NCI-H446 (cell line): ENCODE measurements at places on chromosomes 4 and X.

DNA sequence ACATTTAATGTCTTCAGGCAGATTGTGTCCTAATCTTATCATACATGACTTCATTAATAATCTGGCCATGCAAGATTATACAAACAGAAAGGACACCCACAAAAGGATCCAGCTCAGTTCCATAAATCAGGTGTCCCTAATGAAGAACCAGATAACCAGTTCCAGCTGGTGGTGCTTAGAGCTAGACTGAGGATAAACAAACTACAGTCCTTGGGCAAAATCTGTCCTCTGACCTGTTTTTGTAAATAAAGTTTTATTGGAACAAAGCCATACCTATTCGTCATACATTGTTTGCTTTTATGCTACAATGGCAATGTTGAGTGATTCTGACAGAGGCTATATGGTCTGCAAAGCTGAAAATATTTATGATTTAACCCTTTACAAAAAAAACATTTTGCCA is 199.5 kb downstream of the MID1IP1 start:
- DNase-seq = no peak

DNA sequence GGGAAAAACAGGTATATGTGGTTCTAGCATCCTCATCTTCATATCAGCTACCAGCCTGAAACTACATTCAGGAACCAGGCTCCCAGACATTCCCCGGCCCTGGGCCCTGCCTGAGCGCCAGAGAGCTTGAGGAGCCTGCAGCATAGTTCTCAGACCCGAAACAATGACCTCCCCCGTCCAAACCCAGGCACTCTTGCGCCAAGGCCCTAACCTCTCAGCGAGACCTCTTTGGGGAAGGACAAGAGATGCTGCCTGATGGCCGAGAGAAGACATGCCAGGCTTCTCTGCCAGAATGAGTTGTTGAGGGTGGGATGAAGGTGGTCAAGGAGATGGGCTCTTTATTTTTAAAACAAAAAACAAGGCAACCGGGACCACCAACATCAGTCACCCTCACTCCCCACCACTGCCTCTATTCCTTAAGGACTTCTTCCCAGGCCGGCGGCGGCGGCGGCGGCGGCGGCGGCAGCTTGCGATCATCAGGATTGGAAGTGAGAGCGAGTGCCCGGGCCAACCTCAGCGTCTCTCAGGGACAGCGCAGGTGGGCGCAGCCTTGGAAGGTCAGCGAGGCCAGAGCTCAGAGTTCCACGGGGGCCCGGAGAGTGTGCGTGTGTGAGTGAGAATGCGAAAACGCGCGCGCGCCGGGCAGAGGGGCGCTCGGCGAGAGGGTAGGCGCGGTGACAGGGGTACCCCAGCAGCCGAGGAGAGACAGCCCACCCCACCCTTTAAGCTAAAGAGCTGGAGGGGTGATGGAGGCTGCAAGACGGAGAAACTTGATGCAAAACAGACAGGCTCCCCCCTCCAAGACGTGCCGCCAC is 601 bp downstream of the INPP4B start:
- no peak for DNase-seq

DNA sequence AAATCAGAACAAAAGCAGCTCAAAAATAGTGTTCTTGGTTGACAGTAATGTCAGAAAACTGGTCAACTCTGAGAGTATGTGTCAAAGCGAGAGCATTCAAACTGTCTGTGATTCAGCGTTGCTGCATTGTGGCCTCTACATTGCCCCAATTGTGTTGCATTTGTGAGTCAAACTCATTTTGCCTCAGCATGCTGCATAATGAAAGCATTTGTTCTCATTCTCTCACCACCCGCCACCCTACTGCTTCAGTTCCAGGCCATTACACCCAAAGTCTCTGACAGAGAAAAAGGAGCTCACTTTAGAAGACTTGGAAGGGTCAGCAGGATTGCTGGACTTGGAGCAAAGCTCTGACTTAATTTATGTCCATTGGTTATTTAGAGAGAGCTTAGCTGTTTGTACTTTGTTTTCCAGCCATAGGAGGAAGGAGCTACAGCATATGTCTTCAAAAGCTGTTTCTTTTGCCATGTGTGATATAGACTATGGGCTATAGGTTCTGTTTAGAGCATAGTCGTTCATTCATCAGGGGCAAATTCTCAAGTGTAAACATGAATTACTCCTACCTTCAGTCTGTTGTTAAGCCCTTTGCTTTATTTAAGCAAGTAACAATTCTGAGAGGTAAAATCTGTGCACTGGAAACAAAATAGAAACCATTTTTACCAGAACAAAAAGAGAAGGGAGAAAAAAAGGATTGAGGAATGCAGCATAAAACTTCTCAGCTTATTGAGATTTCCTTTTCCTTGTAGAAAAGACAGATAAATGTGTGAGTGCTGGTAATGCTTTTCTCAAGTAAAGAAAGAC is 153.4 kb upstream of the ANK2 start:
- peak; percentile 44 for DNase-seq

DNA sequence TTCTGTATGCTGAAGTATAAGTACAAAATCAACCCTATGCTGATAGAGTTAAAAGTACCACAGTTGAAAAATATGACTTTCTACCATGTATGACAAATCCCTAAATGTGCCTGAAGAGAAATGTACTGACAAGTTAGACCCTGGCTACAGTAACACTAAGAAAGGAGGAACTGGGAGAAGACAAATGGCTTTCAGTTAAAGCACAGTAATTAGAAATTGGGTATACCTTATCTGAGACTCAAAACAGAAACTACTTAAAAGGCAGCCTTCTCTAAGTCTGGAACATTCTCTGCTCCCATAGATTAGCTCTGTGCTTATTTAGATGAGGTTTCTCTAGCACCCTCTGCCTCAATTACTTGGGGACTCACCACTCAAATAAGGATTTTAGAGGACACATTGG is 189.1 kb downstream of the GPC3 start:
- no peak for DNase-seq

GRCh38 chr4:38230121-38230801 is 270.1 kb downstream of the PTTG2 start:
- DNase-seq = no peak

GRCh38 chrX:30153881-30154260 is 61.5 kb upstream of the MAGEB2 start:
- no peak for DNase-seq

DNA sequence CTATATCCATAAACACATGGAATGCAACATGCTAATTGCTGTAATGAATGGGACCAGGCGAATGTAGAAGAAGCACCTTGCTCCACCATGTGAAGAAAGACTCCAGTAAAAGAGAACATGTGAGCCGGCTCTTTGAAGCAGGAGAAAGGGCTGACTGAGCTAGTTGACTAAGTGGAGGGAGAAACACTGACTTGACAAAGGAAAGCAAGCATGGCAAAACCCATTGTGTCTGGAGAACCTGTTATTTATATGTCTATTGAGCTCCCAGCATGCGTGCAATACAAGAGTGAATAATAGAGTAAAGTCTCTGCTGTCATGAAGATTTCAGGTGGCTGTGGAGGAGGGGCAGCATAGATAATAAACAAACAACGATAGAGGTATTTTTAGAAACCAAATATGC is 559.9 kb downstream of the RAB28 start:
- no peak for DNase-seq

DNA sequence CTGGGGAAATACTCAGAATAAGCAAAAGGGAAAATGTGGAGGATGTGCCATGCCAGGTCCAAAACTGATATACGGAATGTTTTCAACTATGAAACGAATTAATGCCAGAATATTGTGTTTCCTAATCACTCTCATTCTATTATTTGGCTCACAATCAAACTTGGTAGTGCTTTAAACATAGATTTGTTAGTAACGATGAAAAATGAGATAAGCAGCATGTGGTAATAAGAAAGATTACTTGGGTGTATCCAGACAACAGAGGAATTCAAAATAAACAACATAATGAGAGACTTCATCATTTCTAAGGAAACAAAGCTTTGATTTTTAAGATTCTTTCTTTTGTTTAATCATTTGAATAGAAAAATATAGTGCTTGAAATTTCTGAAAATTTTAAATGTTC is 237.3 kb downstream of the TACR3 start:
- no peak for DNase-seq

GRCh38 chr4:39770969-39771724 is 73.2 kb downstream of the UBE2K start:
- no peak for DNase-seq

DNA sequence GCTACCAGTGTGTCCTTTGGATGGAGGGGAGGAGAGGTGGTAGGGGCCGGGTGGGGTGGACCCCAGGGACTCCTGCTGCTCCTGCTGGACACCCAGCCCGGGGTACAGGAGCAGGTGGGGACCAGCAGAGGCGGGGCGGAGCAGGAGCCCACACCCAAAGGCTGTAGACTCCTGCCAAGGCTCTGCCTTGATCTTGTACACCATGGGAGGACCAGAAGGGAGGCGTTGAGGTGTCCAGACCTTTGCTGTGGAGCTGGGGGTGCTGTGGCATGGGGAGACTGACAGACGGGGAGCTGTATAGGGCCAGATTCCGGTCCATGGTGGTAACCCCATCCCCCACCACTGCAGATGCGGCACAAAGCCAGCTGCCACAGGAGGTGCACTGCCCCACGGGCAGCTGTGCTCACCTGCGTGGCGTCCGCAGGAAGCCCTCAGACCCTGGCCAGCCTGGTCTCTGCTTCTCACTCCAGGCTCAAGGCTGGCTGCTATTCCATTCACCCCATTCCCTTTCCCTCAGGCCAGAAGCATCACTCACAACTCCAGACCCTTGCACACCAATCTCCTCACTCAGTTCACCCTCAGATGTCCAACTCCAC is 5.0 kb upstream of the SLC26A1 start:
- DNase-seq = no peak

GRCh38 chr4:3483471-3483921 is 20.4 kb downstream of the DOK7 start:
- DNase-seq = no peak

DNA sequence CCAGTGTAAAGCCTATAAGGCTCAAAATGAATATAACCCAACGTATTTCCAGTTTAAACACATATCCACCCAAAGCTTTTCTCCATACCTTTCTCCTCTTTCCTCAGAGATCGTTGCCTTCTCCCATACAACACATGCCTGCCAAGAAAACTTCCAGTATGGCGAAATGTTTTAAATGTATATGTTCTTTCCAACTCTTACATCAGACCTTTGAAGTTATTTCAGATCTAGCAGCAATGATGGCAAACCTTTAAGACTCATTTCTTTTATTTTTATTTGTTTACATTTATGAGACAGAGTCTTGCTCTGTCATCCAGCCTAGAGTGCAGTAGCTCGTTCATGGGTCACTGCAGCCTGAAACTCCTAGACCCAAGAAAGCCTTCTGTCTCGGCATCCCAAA is 265.4 kb downstream of the BMPR1B start:
- DNase-seq = no peak

DNA sequence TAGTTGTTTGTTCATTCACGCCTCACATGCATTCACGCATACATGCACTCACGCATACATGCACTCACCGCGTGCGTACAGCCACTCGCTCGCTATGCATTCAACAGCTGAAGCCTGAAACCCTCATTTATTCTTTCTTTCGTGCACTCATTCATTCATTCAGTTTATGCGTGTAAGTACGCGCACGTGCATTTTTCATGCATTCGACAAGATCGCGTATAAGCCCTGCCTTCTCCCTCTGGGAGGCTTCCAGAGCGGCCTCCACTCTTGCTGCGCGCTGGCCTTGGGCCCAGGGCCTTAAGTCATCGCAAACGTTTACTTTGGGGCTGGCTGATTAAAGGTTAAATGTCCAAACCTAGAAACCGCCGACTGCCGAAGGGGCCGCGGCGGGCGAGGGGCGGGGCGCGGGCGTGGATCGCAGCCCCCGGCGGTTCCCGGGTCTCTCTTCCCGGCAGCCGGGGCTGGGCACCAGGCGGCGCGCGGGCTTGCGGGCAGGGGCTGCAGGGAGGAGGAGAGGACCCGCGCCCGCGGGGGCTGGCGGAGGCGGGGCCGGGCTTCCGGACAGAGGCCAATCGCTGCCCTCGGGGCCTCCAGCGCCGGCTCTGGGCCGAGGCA is at the start of gene GYG2:
GYG2 (plus strand) TSS at position 587 of the 615 bp plus-strand sequence. CDS start 1,259 bp downstream, outside the sequence.
- no peak for DNase-seq

- DNase-seq = no peak
Measured at GRCh38 chr4:113159942-113160545, 110.6 kb downstream of the ANK2 start.

DNA sequence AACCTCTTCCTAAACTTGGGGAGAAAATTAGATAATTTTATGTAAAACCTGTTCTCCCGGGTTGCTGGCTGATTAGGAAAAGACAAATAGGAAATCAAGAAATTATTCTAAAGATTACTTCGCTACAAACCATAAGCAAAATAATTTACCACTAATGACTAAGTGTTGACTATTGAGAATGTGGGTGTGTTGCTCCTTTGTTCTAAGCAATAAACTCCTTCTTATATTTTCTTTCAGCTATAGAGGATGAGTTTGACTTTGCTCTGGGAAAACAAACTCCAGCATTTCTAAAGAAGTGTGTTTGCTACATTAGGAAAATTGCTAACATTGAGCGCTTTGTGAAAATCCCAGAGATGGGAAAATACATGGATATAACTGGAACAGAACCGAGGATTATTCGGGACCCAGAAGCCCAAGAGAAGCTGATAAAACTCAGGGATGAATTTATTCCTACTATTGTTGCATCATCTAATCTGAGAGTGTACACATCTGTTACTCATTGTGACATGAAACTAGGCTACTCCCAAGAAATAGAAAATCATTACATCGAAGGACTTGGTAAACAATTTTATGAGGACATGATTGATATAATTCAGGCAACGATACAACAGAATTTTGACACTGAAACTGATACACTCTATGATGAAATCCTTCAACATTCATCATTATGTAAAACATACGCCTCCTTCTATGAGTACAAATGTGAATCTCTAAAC is 194.2 kb downstream of the NWD2 start:
- DNase-seq = no peak

- no peak for DNase-seq
Measured at GRCh38 chrX:95058815-95059214, 1384.8 kb downstream of the FAM133A start.

- DNase-seq = no peak
Measured at GRCh38 chr4:141909541-141909940, 273.2 kb downstream of the IL15 start.

GRCh38 chr4:38005637-38006036 is 45.4 kb downstream of the PTTG2 start:
- DNase-seq = no peak

DNA sequence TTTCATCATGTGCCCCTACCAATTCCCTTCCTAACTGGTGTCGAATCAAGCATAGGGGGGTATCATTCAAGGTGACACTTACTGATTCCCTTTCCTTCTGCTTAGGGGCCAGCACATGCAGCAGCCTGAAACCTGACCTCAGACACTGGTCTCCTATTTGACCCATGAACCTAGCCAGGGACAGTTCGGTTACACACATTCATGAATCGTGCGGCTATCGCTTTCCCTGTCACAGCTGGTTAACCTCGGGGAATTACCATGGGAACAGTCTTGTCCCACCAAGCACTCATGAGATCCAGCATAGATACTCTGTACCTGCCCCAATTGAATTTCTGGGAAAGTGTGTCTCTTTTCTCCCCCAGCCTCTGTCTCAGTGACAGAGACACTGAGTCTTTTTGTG is 140.4 kb downstream of the ZNF674 start:
- no peak for DNase-seq
